Lower lobe of right lung (tissue), 2 donors: ENCODE measurements at places on chromosomes 6 and 20. TPM values are rescaled to one million over a fixed set of nuclear protein-coding genes. Genes with fewer than 3 reads are reported as not detected.

PPIL6 gene
- total RNA-seq, result 10.6 TPM

TP53RK gene
- total RNA-seq, result 11.9 TPM

CST7 gene
- 11.7 TPM for total RNA-seq

WFDC10B gene
- 1.2 TPM for total RNA-seq

DNA sequence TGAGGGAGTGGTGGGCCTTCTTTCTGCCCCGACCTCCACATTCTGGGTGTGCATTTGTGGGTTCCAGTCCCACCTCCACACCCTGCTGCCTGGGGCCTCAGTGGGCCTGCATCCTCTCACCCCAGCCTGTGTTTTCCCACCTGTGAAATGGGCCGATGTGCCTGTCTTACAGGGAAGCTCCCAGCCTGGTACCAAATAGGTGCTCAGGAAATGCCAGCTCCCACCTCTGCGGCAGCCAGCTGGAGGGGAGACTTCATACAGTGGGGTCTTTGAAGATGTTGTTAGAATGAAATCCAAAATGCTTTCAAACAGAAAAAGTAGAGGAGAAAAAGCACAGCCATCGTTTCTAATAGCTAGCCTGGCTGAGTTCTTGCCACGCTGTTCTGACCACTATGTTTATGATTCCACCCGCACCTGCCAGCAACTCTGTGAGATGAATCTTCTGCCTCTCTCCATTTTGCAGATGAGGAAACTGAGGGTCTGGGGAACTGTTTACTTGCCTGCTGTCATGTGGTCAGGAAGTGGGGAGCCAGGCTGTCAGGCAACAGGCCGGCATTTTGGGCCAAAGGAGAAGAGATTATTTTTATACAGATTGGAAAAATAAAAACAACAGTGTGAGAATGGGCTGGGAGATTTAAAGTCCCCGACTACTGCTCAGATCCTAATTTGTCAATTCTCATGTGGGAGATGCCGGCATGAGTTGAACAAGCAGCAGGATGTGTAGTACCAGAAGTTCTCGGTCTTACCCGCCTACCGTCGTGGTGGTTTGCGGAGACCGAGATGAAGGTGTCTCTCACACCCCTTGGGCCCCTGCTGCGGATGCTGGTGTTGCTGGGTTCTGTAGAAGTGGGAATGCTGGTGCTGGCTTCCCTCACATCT, 4.6 kb downstream of the TMEM181 start:
- H3K4me1 ChIP-seq, result peaks cover 46% of the 10 kb centered on the region
- H3K27ac ChIP-seq, result no peak overlapping the region
- no peaks in the 10 kb centered on the region for H3K27me3 ChIP-seq
- H3K4me3 ChIP-seq, result no peak overlapping the region
- H3K36me3 ChIP-seq, result no peaks in the 10 kb centered on the region

- DNase-seq, result peak; percentile 67
- H3K4me3 ChIP-seq, result peak overlapping the region; percentile 83
- H3K36me3 ChIP-seq, result peaks cover 51% of the 10 kb centered on the region
- H3K4me1 ChIP-seq, result peaks cover 26% of the 10 kb centered on the region
- no peaks in the 10 kb centered on the region for H3K27me3 ChIP-seq
- peak overlapping the region; percentile 89 for H3K27ac ChIP-seq
These were observed 763 bp downstream of the KLC4 start for GRCh38 chr6:43060034-43060754.

GRCh38 chr20:50887576-50887975, 43.7 kb downstream of the ADNP start:
- no peak overlapping the region for H3K4me3 ChIP-seq
- no peaks in the 10 kb centered on the region for H3K27me3 ChIP-seq
- H3K36me3 ChIP-seq, result peaks cover 42% of the 10 kb centered on the region

DNA sequence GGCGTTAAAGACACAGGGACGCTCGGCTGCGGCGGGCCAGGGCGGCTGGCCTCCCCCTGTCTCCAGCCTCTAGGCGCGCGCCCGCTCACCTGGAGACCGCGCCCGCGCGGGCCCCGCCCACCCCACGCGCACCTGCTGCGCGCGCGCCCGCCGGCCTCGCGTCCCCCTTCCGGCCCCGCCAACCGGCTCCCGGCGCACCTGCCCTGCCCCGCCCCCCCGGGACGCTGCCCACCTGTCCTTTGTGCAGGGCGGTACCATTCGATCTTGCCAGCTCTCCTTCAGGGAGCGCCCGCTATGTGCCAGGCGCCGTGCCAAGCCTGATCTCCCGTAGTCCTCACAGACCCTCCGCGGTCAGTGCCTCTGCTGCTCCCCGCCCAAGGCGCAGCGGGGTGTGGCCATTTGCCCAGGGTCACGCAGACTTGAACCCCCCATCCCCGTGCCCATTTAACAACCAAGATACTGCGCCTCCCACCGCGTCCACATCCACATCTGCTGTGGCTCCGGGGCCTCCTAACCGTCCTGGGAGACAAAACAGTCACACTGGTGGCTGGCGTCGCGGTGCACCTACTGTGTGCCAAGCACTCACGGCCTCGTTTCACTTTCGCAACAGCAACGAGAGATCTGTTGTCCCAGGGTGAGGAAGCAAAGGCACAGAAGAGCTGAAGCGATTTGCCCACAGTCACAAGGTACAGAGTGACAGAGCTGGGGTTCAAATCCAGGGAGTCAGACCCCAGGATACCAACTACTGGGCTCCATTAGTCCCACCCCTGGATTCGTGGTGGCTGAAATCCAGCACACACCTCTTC, 48.1 kb downstream of the NOL4L start:
- H3K36me3 ChIP-seq, result no peaks in the 10 kb centered on the region
- peaks cover 37% of the 10 kb centered on the region for H3K4me1 ChIP-seq
- H3K27me3 ChIP-seq, result no peaks in the 10 kb centered on the region
- H3K27ac ChIP-seq, result peak overlapping the region; percentile 60

DNA sequence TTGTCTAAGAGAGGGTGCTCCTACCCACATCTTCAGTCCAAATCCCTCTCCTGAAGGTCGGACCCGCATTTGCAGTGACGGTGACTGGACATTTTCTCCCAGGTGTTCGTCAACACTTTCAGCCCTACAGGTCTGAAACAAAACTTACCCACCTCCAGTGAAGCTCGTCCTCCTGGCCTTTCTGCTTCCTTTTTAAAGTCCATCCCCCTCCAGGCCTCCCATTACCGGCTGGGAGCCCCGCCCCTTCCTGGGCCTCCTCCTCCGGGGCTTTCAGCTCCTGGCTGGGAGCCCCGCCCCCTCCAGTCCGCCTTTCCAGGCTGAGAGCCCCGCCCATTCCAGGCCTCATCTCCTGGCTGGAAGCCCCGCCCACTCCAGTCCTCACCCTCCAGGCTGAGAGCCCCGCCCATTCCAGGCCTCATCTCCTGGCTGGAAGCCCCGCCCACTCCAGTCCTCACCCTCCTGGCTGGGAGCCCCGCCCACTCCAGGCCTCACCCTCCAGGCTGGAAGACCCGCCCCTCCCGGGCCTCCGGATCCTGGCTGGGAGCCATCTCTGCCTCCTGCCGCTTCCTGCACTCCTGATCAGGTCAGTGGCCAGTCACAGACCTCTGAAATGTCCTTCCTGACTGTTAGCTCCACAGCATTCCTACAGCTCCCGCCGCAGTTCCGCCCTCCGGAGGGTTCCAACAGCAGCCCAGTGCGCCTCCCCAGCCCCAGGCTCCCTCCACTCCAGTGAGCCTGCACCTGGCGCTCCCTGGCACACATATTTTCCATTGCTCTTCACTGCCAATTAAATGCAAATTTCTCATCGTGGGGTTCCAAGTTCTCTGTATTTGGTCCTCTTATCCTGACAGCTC, 98.5 kb downstream of the LY86 start:
- H3K27me3 ChIP-seq, result no peaks in the 10 kb centered on the region
- H3K27ac ChIP-seq, result peak overlapping the region; percentile 74
- DNase-seq, result peak; percentile 98
- peaks cover 65% of the 10 kb centered on the region for H3K4me1 ChIP-seq
- no peaks in the 10 kb centered on the region for H3K36me3 ChIP-seq

- H3K36me3 ChIP-seq, result no peaks in the 10 kb centered on the region
- no peaks in the 10 kb centered on the region for H3K27me3 ChIP-seq
- DNase-seq, result no peak
- H3K4me3 ChIP-seq, result no peak overlapping the region
- H3K4me1 ChIP-seq, result peaks cover 4% of the 10 kb centered on the region
These were observed 16.9 kb upstream of the TGM2 start for GRCh38 chr20:38181971-38182370.

GRCh38 chr6:123509112-123509511, 127.6 kb downstream of the TRDN start:
- no peak for DNase-seq
- H3K27ac ChIP-seq, result no peak overlapping the region
- no peaks in the 10 kb centered on the region for H3K36me3 ChIP-seq

GRCh38 chr20:51985013-51985415, 182.7 kb upstream of the SALL4 start:
- no peak overlapping the region for H3K4me3 ChIP-seq
- peak overlapping the region; percentile 36 for H3K27ac ChIP-seq
- no peaks in the 10 kb centered on the region for H3K36me3 ChIP-seq
- no peak for DNase-seq
- H3K4me1 ChIP-seq, result peaks cover 10% of the 10 kb centered on the region

DNA sequence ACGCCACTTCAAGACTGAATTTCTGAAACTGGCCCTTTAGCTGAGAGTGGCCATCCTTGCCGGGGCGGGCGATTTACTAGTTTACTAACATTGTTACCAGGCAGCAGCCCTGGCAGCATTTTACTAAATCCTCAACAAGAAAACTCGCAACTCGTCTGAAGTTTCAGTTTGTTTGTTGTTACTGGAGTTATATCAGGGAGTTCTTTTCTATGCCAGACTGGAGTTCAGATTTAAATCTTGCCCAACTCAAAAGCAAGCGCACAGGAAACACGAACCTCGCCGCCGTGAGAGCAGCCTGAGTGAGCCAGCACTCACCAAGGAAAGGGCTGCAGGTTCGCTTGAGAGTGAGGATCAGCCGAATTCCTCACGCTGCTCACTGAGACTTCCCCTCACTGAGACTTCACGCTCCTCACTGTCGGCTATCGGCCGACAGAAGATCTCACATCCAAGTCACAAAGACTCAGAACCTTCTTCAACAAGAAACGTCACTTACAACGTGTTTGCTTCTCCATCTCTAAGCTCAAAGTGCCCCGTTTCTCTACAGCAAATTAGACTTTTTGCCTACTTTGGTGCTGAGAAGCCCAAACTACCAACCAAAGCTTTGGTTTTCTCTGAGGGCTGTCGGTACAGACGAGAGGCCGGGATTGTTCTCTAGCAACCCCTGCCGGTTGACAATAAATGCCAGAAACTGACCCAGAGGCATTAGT, 78.9 kb downstream of the OLIG3 start:
- H3K27ac ChIP-seq, result peak overlapping the region; percentile 74
- H3K4me1 ChIP-seq, result peaks cover 8% of the 10 kb centered on the region
- H3K27me3 ChIP-seq, result no peaks in the 10 kb centered on the region
- H3K4me3 ChIP-seq, result peak overlapping the region; percentile 55
- no peaks in the 10 kb centered on the region for H3K36me3 ChIP-seq

- H3K27me3 ChIP-seq, result no peaks in the 10 kb centered on the region
- no peak for DNase-seq
- no peak overlapping the region for H3K27ac ChIP-seq
- H3K36me3 ChIP-seq, result no peaks in the 10 kb centered on the region
These were observed 57.3 kb downstream of the FAM83B start for GRCh38 chr6:54903884-54904283.

- no peak for DNase-seq
- no peaks in the 10 kb centered on the region for H3K36me3 ChIP-seq
- no peaks in the 10 kb centered on the region for H3K4me1 ChIP-seq
- H3K4me3 ChIP-seq, result no peak overlapping the region
These were observed 225.5 kb downstream of the SYNDIG1 start for GRCh38 chr20:24694727-24695528.

- H3K27me3 ChIP-seq, result no peaks in the 10 kb centered on the region
- H3K27ac ChIP-seq, result no peak overlapping the region
- H3K4me1 ChIP-seq, result peaks cover 13% of the 10 kb centered on the region
- no peak overlapping the region for H3K4me3 ChIP-seq
- no peaks in the 10 kb centered on the region for H3K36me3 ChIP-seq
These were observed 6.6 kb upstream of the PHIP start for GRCh38 chr6:79084693-79085092.

DNA sequence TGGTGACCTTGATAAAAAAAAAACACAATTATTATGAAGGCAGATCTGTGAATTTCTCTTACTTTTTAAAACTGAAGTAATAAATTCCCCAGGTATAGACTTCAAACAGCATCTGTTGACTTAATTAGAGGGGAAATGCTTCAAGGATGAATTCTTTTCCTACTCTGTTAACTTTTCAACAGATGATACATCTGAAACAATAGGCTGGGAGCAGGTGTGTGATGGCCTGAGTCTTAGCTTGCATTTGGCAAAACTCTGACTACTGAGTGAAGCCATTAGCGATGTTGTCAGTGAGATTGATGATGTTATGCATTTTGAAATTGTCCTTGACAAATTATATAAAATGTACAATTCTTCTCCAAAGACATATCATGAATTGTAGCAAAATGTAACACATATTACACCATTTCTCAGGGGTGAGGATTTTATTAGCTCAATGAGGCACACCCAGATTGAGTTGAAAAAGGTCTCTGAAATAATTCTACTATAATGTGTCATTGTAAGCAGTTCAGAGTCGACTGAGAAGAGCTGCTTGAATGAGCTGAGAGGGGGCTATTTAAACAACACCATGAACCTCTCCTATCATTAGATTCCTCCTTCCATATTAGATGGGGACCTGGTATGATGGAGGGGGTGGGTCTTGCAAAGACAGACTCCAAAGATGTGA, 39.6 kb upstream of the OGFRL1 start:
- no peaks in the 10 kb centered on the region for H3K36me3 ChIP-seq
- H3K27ac ChIP-seq, result no peak overlapping the region
- H3K27me3 ChIP-seq, result no peaks in the 10 kb centered on the region
- no peak overlapping the region for H3K4me3 ChIP-seq

- H3K36me3 ChIP-seq, result no peaks in the 10 kb centered on the region
- no peaks in the 10 kb centered on the region for H3K4me1 ChIP-seq
- no peak overlapping the region for H3K4me3 ChIP-seq
- no peak overlapping the region for H3K27ac ChIP-seq
These were observed 3.7 kb downstream of the BIRC7 start for GRCh38 chr20:63239431-63239830.

GRCh38 chr6:169556758-169557548, 144.9 kb downstream of the WDR27 start:
- H3K4me1 ChIP-seq, result no peaks in the 10 kb centered on the region
- H3K27me3 ChIP-seq, result no peaks in the 10 kb centered on the region
- H3K27ac ChIP-seq, result no peak overlapping the region
- no peak overlapping the region for H3K4me3 ChIP-seq

- no peaks in the 10 kb centered on the region for H3K36me3 ChIP-seq
- no peak overlapping the region for H3K4me3 ChIP-seq
- H3K27me3 ChIP-seq, result peaks cover 19% of the 10 kb centered on the region
- no peak for DNase-seq
- no peak overlapping the region for H3K27ac ChIP-seq
- peaks cover 33% of the 10 kb centered on the region for H3K4me1 ChIP-seq
These were observed 5.0 kb upstream of the HSPA12B start for GRCh38 chr20:3727401-3728021.

DNA sequence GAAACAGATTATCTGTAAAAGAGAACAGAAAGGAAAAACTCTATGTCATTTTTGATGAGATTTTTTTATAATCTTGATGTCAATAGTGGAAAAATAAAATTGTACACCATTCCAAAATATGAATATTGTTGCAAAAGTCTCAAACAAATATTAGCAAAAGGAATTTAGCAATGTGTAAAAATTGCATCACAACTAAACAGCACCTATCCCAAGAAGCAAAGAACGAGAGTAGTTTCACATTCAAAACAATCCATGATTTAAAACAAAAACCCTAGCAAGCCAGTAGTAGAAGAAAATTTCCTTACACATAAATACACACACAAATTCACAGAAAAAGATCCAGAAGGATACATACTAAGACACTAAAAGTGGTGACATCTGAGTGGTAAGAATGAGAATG, 38.4 kb downstream of the LCA5 start:
- no peak overlapping the region for H3K27ac ChIP-seq
- no peak for DNase-seq
- H3K27me3 ChIP-seq, result no peaks in the 10 kb centered on the region
- H3K4me1 ChIP-seq, result no peaks in the 10 kb centered on the region
- H3K4me3 ChIP-seq, result no peak overlapping the region
- H3K36me3 ChIP-seq, result no peaks in the 10 kb centered on the region
